ENCODE measurements at places on chromosomes 6 and 20.

DNA sequence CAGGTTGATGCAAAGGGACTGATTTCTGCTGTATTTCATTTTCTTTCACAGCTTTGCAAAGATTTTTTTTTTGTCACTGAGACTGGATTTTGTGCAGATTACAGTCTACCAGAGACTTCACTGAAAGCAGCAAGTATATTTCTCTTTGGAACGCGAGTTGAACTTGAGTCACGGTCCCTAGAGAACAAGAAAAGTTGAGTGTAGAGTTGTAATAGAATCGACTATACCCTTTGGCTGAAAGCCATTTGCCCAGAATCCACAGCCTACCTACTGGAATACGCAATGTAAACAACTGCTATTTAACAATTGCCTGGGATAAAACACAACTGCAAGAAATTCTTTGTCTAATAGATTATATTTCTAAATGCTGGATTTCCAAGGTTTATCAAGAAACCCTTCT is 520.6 kb downstream of the HDGFL1 start:
- no peak for DNase-seq
- no peaks in the 10 kb centered on the region for H3K27me3 ChIP-seq
- H3K4me1 ChIP-seq, result no peaks in the 10 kb centered on the region
- no peak overlapping the region for H3K4me3 ChIP-seq
- H3K36me3 ChIP-seq, result no peaks in the 10 kb centered on the region

- DNase-seq, result no peak
- H3K27me3 ChIP-seq, result no peaks in the 10 kb centered on the region
- H3K4me3 ChIP-seq, result no peak overlapping the region
- no peaks in the 10 kb centered on the region for H3K36me3 ChIP-seq
Measured at GRCh38 chr6:168336967-168337366, 17.4 kb upstream of the DACT2 start.

DNA sequence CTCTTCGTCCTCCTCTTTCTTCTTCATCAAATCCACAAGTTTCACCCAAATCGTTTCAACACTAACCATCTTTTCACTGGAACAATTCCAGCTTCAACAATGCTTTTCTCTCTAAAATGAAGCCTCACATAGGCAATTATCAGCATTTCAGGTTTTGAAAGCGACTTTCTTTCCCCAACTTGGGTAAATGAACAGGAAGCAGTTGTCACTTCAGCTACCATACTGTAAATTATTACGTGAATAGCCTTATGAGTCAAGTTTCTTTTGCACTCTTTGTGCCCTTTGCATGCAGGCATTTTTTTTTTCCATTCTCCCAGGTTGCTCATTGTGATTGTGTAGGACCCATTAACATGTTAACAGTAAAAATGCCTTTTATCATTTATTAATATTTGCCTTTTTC is 121.7 kb upstream of the BTBD3 start:
- H3K4me1 ChIP-seq, result no peaks in the 10 kb centered on the region
- no peak for DNase-seq
- no peak overlapping the region for H3K27ac ChIP-seq
- H3K27me3 ChIP-seq, result no peaks in the 10 kb centered on the region
- no peak overlapping the region for H3K4me3 ChIP-seq
- H3K36me3 ChIP-seq, result no peaks in the 10 kb centered on the region

- no peak for DNase-seq
- no peaks in the 10 kb centered on the region for H3K4me1 ChIP-seq
- no peaks in the 10 kb centered on the region for H3K27me3 ChIP-seq
- no peak overlapping the region for H3K27ac ChIP-seq
- H3K4me3 ChIP-seq, result no peak overlapping the region
Measured at GRCh38 chr20:25608774-25609173, 15.0 kb downstream of the NANP start.

GRCh38 chr6:164095056-164095455 is 680.5 kb downstream of the QKI start:
- H3K4me3 ChIP-seq, result no peak overlapping the region
- H3K4me1 ChIP-seq, result peaks cover 8% of the 10 kb centered on the region
- H3K27ac ChIP-seq, result no peak overlapping the region

DNA sequence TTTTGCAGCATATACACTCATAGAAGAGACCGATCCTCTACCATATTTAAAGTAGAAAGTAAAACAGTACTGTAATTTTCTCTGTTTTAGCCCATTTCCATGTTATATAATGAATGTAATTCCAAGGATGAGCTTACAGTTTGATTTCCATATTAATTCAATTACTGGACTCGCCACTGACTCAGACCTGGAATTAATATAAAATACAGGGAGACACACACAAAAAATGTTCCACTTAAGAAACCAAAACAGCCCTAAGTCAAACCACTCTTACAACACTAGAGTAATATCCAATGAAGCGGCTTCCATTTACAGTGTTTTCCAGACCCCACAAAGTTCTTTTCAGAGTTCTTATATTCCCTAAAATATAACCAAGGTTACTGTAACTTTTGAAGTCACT is 110.6 kb downstream of the BACH2 start:
- H3K36me3 ChIP-seq, result no peaks in the 10 kb centered on the region
- no peaks in the 10 kb centered on the region for H3K27me3 ChIP-seq
- H3K4me3 ChIP-seq, result no peak overlapping the region
- H3K4me1 ChIP-seq, result peaks cover 3% of the 10 kb centered on the region

- H3K27me3 ChIP-seq, result no peaks in the 10 kb centered on the region
Measured at GRCh38 chr6:35275744-35276260, 16.3 kb downstream of the ZNF76 start.

DNA sequence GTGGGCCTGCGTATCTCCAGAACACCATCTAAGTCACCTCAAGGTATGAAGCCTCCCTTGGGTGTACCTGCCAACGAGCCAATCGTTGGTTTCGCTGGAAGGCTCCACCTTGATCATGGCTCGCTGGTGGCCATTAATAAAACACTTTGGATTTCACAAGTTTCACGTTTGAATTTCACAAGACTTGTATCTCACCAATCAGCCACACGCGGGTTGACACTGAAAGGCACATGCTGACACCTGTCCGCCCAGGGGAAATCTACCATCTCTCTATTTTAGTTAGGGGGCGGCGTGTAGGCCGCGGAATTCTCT is 586 bp upstream of the HMGA1 start:
- H3K4me3 ChIP-seq, result peak overlapping the region; percentile 85
- H3K36me3 ChIP-seq, result peaks cover 6% of the 10 kb centered on the region
- H3K27me3 ChIP-seq, result no peaks in the 10 kb centered on the region
- H3K27ac ChIP-seq, result peak overlapping the region; percentile 94
- peaks cover 2% of the 10 kb centered on the region for H3K4me1 ChIP-seq

DNA sequence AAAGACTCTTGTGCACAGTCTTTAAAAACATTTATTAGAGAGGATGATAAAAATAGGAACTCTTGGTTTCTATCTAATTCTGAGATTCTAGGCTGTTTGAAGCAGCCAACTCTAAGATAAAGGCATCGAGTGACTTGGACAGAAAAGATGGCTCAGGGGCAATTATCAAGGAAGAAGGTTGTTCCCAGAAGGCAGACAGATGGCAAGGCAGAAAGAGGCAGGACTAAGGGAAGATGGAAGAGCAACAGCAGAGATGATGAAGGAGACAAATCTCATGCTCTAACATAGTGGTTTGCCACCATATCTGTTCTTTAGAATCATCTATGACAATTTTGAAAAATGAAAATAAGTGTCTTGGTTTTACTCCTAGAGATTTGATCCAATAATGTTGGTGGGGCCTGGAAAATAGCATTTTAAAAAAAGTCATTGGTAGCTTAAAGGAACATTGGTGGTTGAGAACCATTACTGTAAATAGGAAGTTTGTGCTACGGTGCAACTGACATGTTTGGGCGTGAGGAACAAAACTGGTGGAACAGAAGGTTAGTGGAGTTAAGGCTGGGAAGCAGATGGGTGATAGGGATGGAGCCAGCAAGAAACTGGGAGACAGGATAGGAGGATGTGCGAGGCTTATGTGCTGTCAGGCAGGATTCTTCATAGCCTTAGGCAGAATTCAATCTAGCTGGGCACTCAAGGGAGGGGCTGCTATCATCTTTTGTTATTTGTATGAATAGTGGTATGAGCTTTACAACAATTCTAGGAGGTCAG is 751.1 kb downstream of the DHX35 start:
- no peak for DNase-seq
- no peak overlapping the region for H3K27ac ChIP-seq
- no peaks in the 10 kb centered on the region for H3K36me3 ChIP-seq
- no peak overlapping the region for H3K4me3 ChIP-seq
- peaks cover 2% of the 10 kb centered on the region for H3K27me3 ChIP-seq
- no peaks in the 10 kb centered on the region for H3K4me1 ChIP-seq

- no peak overlapping the region for H3K4me3 ChIP-seq
- H3K4me1 ChIP-seq, result no peaks in the 10 kb centered on the region
- H3K27me3 ChIP-seq, result no peaks in the 10 kb centered on the region
- H3K27ac ChIP-seq, result no peak overlapping the region
Measured at GRCh38 chr20:37375227-37375626, 29.3 kb downstream of the SRC start.

GRCh38 chr6:43876602-43877001 is 106.6 kb downstream of the VEGFA start:
- DNase-seq, result no peak
- no peak overlapping the region for H3K27ac ChIP-seq
- peaks cover 24% of the 10 kb centered on the region for H3K27me3 ChIP-seq
- no peak overlapping the region for H3K4me3 ChIP-seq
- peaks cover 24% of the 10 kb centered on the region for H3K4me1 ChIP-seq

DNA sequence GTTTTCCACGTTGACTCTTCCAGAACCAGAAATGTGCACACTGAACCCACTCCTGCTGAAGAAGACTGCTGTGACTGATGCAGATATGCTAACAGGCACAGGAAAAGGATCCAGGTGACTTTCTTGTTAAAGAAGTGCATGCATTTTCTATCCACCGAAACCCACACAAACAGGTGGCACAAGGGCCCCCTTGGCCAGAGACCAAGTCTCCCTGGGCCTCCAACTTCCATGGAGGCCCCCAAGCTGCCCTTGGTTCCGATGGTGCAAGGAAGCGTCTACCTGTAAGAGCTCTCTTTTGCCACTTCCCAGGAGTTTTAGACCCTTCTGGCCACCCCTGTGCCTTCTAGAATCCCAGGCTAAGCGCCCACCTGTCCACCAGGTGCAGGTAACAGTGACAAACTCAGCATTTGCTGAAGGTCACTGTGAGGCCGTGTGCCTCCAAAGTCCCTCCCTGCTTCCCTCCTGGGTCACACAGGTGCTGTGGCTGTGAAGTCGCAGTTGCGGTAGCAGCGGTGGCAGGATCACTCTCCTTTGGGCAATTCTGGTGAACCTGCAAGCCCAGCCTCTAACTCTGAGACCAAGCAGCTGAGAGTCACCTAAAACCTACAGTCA is 134.8 kb downstream of the PXDC1 start:
- H3K27me3 ChIP-seq, result no peaks in the 10 kb centered on the region
- DNase-seq, result no peak
- H3K4me3 ChIP-seq, result no peak overlapping the region
- no peaks in the 10 kb centered on the region for H3K36me3 ChIP-seq
- no peak overlapping the region for H3K27ac ChIP-seq
- H3K4me1 ChIP-seq, result peaks cover 6% of the 10 kb centered on the region

- H3K27ac ChIP-seq, result no peak overlapping the region
- no peaks in the 10 kb centered on the region for H3K36me3 ChIP-seq
- H3K27me3 ChIP-seq, result no peaks in the 10 kb centered on the region
Measured at GRCh38 chr20:5767493-5768098, 17.4 kb downstream of the SHLD1 start.

DNA sequence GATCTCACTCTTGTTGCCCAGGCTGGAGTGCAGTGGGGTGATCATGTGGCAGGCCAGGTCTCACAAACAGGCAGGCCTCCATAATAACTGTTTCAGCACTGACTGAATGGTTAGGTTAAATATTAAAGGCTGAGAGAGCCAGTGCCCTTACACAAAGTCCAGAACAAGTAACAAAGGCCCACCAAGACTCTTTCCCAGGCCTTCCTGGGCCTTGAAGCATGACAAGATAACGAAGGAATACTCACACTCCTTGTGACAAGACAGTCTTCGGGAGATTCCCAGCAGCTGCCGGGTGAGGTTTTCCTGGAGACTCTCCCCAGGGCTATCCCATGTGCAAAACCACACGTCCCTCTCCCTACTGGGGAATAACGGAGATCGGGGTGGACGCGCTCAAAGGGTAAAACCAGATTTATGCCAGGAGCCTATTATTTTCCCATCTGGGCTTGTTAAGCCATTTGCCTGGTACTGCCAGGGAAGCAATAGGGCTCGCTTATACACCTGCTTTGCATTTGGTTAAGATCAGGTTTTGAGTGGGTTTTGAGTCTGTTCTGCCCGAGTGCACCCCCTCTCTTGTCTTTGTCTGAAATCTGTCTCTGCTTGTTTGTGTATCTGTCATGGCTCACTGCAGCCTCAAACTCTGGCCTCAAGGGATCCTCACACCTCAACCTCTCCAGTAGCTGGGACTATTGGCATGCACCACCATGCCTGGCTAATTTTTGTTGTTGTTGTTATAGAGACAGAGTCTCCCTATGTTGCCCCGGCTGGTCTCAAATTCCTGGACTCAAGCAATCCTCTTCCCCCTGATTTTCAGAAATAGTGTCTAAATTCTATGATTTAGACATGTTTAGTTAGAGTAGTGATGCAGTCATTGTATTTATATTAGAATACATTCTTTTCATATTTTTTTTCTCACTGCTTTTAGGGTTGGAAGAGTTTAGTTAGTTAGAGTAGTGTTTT is 1.4 kb upstream of the ENPP3 start:
- H3K4me1 ChIP-seq, result no peaks in the 10 kb centered on the region

- no peaks in the 10 kb centered on the region for H3K36me3 ChIP-seq
- H3K4me1 ChIP-seq, result no peaks in the 10 kb centered on the region
- no peak overlapping the region for H3K4me3 ChIP-seq
- no peak overlapping the region for H3K27ac ChIP-seq
Measured at GRCh38 chr6:112636650-112637262, 289.6 kb downstream of the RFPL4B start.

DNA sequence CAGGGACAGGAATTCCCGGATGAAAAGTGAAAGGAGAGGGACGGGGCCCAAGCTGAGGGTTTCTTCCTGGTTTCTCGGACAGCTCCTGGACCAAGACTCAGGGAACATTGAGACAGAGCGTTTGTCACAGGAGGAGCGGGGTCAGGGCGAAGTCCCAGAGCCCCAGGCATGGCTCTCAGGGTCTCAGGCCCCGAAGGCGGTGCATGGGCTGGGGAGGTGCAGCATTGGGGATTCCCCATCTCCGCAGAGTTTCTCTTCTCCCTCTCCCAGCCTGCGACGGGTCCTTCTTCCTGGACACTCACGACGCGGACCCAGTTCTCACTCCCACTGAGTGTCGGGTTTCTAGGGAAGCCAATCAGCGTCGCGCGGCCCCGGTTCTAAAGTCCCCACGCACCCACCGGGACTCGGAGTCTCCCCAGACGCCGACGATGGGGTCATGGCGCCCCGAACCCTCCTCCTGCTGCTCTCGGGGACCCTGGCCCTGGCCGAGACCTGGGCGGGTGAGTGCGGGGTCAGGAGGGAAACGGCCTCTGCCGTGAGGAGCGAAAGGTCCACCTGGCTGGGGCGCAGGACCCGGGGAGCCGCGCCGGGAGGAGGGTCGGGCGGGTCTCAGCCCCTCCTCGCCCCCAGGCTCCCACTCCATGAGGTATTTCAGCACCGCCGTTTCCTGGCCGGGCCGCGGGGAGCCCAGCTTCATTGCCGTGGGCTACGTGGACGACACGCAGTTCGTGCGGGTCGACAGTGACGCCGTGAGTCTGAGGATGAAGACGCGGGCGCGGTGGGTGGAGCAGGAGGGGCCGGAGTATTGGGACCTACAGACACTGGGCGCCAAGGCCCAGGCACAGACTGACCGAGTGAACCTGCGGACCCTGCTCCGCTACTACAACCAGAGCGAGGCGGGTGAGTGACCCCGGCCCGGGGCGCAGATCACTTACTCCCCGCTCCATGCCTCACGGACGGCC is 54.6 kb upstream of the POLR1H start:
- no peak overlapping the region for H3K27ac ChIP-seq
- H3K4me3 ChIP-seq, result peak overlapping the region; percentile 65
- no peak for DNase-seq
- H3K36me3 ChIP-seq, result no peaks in the 10 kb centered on the region
- peaks cover 9% of the 10 kb centered on the region for H3K4me1 ChIP-seq
- peaks cover 43% of the 10 kb centered on the region for H3K27me3 ChIP-seq
